Ureter (tissue), 1 donor: ENCODE measurements at places on chromosomes 3 and 15. TPM values are rescaled to one million over a fixed set of nuclear protein-coding genes. Genes with fewer than 3 reads are reported as not detected.

AGBL1 gene
- not detected for total RNA-seq

TFDP2 gene
- 42.1 TPM for total RNA-seq

GRCh38 chr3:17515445-17516234 is 226.8 kb downstream of the TBC1D5 start:
- no peak for DNase-seq

- DNase-seq: no peak
Observed at GRCh38 chr3:13370609-13371008, 49.5 kb downstream of the NUP210 start.

CTXN2 gene
- total RNA-seq: not detected

DNA sequence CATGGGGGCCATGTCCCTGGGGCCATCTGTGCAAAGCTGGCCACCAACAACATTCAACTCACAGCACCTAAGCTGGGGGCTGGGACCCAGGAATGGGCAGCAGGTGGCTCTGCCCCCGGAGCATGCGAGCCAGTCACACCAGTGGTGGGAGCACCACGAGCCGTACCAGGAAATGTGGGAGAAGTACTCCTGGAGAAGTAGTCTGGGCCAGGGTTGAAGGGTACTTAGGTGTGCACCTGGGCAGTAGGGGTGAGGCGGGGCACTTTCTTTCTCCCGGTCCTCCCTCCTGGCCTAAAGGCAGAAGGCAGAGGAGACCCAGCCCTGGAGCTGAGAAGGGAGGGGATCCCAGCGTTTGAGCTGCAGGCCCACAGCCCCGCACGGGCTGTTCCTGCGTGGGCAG is 94.2 kb downstream of the PLXNA1 start:
- no peak for DNase-seq

DNA sequence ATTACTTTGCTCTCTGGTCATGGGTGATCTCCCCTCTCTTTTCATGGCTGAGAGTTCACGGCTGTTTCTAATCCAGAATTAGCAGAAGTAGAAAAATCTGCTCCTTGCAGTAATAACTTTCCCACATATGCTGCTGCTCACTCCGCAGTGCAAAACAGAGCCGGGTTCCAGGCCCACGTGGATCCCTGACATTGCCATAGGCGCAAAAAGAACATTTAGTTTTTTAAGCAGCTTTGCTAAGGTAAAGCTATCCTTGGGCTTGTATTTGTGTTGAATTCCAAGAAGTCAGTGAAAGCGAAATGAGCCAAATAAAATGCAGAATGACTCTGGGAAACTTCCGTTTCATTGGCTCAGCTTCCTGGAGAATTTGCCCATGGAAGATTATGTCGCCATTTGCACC is 633.7 kb upstream of the SUCLG2 start:
- DNase-seq: no peak

GRCh38 chr3:152350776-152351175 is 82.0 kb downstream of the MBNL1 start:
- no peak for DNase-seq

GRCh38 chr3:108806316-108806715 is 16.3 kb upstream of the TRAT1 start:
- no peak for DNase-seq

DNA sequence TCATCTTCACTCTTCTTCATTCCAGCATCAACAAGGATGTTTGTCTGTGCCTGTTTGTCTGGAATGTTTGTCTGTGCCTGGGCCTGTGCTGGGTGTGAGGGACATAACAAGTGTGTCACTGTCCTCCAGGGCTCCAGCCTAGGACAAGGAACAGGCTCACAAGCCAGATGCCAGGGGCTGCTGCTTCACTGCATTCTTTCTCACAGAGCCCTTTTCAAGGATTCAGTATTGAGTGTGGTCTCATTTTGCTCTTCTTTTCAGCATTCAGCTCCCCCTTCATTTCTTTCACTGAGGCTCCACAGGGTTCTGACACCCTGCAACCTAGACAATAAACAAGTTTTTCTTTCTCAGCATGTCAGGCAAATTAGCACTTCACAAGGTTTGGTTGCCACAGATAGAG is 43.6 kb upstream of the KY start:
- no peak for DNase-seq

ZNF501 gene
- 6.3 TPM for total RNA-seq

DNA sequence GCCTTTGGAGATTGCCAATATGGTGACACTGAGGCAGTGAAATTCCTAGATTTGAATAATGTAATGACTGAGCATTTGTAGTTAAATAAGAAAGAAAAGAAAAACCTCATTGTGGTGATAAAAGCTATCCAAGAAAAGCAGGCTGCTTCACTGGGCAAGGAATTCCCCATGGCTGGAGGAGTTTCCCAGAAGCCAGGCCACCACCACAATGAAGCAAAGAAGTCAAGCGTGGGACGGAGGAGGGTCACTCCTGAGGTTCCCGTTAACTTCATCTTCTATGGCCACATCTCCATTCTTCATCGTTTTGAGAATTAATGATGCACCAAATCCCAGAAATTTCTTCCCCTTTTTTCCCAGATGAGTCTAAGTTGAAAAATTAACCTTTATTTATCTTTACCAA is 185.8 kb upstream of the BCL6 start:
- DNase-seq: no peak

DNA sequence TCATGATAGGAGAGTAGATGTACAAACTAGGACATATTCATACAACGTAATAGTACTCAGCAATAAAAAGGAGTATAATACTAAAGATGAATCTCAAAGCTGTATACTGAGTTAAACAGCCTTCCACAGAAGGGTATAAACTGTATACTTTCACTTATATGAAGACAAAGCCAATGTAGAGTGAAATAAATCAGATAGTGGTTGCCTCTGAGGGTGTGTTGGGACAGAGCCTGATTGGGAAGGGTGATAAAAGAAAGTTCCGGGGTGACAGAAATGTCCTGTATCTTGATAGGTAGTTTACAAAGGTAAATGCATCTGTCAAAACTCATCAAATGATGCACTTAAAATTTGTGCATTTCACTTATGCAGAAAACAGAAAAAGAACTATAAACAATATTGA is 122.5 kb downstream of the ADAM10 start:
- no peak for DNase-seq

LRRC57 gene
- 23.5 TPM for total RNA-seq

CD276 gene
- total RNA-seq: 26.9 TPM

DPPA2 gene
- total RNA-seq: not detected

FILIP1L gene
- 136 TPM for total RNA-seq

- DNase-seq: no peak
Observed at GRCh38 chr3:132443421-132443820, 26.1 kb downstream of the DNAJC13 start.

DNA sequence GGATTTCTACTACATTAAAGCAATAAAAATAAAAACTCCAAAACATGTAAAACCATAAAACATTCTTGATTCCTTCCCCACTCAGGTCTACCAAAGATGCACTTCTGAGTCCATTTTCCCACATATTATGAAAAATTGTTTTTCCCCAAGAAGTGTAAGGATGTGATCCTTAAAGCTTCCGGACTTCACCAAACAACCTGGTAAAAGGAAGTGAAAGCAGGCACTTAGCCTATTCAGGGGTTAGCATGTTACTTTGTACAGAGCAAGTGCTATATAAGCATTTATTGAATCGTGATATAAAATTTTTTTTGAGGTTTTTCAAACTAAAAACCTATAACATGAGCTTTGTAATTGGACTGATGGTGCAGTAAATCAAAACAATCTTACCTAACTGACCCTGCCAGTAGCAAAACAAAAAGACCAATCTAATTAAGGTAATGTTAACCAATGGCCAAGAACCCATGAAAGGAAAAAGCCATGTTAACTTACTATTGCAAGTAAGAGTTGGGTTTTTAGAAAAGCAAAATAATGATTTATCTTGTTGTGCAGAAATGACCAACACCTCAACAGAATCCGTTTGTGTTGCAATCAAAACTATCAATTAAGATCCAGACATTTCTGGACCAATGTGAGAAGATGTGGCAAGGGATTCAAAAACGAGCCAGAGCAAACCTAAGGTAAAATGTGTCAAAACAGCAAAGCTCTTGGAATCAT is 1.8 kb downstream of the SETD2 start:
- no peak for DNase-seq

DNA sequence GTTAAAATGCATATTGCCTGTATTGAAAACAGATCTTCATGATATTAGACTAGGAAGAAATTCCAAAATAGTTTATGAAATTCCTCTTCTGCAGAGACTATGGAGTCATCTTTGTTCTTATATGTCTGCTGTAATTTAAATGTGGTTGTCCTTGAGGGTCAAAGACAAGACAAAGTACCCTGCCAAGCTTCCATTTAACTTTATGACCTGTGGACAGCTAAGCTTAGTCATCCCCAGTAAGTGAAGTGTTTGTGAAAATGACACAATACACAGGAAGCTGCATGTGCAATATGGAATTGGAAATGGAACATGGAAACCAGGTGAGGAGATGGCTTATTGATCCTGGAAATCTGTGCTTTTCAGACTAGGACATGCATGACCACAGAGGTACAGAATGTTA is 68.5 kb upstream of the GBE1 start:
- DNase-seq: no peak

GRCh38 chr15:65211482-65211982 is 259 bp upstream of the CILP start:
- peak; percentile 50 for DNase-seq

CKMT1B gene
- total RNA-seq: 28.6 TPM
